Activated T-helper 2 cell treated with anti-CD3 and anti-CD28 coated beads, Interferon-gamma antibody, Interleukin-2, Interleukin-4, amounts not matched to agents 10 μg/mL and 5 μg/mL and 100 μg/mL, durations not matched to agents 14 hours and 24 hours and 36 hours (primary cell): ENCODE measurements at places on chromosomes 16 and 17.

- DNase-seq = no peak
These were observed 238.8 kb upstream of the SALL1 start for GRCh38 chr16:51389881-51390280.

GRCh38 chr16:17972460-17972943 is 364.0 kb downstream of the NPIPA8 start:
- no peak for DNase-seq

- DNase-seq = no peak
These were observed 14.0 kb downstream of the GRIN2A start for GRCh38 chr16:10168258-10168657.

DNA sequence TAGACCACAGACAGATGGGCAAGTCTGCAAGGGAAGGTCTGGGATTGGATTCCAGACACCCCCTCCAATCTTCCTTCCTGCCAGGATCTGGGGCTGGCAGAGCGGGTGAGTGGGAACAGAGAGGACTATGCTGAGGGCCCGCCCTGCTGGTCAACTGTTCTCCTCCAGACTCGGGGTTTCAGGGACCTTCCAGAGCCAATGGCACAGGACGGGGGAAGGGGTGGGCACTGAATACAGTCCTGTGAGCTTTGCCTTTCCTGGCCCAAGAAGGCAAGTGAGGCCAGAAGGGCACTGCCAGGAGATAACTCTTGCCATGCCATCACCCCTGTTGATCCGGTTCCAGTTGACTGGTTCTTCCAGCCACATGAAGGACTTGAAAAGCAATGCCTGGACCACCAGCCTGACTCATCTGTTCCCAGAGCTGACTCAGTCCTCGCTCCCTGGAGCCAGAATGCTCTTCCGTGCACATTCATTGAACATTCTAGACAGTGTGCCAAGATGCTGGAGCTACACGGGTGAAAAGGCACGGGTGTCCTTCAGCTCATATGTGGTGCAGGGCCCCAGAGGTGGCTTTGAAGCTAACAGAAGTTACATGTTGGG is 533 bp upstream of the MEFV start:
- DNase-seq = no peak

GRCh38 chr17:64187093-64187895 is 57.4 kb upstream of the ERN1 start:
- DNase-seq = no peak
